ENCODE measurements at places on chromosomes 7 and 10.

DNA sequence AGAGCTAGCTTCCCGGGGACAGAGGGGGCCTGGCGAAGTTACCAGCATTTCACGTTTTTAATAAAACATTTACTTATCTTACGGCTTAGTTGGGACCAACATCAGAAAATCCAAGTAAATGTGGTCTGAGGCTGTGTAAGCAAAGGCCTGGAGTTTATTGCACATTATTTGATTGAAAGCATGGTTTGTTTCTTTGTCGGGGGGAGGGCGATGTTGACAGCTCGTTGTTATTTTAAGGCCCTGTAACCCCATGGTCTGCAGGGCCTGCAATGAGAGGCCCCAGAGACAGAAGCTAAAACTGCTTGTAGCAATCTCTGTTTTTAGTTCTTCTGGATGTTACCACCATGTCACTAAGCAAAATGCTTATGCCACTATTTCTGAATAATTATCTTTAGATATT lies 88.9 kb downstream of the MYOF start:
- no peak for DNase-seq

- peak; percentile 17 for DNase-seq
Measured at GRCh38 chr7:151174246-151175046, 7.0 kb upstream of the GBX1 start.

DNA sequence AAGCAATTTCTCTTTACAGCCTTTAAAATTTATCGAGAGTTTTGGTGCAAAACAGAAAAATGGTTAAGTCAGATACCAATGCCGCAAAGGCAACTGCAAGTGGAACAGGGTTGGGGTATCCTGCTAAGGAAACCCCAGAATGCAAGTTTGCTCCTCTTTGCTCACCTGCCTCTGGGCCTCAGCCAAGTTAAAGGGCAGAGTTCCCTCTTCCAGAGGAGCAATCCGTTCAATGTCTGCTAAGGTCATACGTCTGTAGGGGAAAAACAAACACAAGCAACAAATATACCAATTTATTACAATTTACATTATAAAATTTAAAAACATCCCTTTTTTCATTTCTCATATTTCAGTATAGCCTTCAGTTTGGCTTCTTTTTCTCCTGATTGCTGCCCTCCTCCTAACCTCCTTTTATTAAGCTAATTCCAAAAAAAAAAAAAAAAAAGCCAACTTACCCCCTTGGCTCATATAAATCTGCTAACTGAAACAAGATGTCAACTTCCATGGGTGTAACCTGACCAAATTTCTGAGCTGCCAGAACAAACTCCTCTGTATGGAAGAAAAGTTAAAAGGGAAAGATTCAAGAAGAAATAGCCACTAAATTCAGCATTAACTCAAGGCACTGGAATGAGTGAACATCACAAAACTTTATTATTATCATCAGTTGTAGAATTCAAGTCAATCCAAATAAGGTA lies 132.6 kb downstream of the SLC25A13 start:
- DNase-seq, result no peak

DNA sequence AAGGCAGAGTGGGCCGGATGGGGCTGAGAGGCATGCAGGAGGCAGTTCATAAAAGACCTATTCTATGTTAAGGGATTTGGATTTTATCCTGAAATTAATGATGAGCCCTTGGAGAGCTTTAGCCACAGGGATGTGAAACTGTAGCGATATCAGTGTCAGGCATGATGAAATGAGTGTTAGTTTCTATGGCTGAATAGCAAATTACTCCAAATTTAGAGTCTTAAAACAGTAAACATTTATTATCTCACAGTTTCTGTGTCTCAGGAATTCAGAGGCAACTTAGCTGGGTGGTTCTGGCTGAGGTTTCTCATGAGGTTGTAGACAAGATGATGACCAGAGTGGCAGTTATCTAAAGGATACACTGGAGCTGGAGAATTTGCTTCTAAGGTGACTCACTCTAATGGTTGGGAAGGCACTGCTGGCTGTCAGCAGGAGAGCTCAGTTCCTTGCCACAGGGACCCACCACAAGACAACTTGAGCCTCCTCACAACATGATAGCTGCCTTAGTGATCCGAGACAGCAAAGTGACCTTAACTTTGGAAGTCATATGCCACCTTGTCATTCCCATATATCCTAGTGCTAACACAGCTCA lies 36.7 kb upstream of the SFTPD start:
- DNase-seq, result no peak

DNA sequence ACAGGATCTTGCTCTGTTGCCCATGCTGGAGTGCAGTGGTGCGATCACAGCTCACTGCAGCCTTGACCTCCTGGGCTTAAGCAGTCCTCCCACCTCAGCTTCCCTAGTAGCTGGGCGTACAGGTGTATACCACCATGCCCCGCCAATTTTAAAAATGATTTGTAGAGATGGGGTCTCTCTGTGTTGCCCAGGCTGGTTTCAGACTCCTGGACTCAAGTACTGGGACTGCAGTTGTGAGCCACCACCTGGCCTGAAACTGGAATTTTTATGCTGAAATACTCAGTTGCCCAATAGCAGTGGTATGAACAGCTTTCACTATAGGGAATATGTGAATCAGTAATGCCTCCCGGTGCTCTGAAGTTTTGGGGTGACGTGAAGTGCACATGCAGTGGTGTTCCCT lies 7.6 kb downstream of the ZRANB1 start:
- no peak for DNase-seq

GRCh38 chr7:24981171-24981951 lies 1.4 kb upstream of the OSBPL3 start:
- DNase-seq, result peak; percentile 48

DNA sequence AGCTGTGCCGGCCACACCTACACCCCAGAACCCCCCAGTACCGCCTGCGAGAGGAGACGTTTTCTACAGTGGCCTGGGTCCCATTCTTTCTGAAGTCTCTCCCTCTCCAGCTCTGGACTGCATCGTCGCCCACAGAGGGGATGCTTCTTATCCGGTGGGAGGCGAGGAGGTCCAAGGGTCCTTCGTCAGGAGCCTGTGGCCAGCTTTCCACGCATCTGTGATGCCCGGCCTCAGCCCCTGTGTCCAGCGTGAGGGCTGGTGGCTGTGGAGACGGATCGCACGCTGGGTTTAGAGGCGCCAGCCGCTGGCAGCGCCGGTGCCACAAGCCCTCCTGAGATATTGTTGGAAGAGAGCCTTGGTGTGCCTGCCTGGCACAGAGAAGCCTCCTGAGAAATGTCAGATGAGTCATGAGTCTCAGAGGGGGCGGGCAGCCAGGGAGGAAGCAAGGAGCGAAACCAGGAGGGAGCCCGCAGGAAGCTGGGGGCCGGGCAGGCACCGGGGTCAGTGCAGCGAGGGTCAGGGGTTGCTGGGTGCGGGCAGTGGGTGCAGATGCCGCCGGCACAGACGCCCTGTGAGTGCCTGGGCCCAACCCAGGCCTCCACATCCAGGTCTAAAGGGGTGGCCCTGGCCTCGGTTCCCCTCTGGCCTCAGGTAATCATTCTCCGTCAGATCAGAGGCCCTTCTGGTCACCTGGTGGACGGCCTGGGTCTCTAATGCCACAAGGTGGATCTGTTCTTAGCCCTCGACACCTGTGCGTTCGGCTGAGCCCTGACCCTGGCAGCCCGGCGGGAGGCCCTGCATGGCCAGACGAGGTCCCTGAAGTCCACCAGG lies 86.0 kb upstream of the DIP2C start:
- DNase-seq, result no peak

DNA sequence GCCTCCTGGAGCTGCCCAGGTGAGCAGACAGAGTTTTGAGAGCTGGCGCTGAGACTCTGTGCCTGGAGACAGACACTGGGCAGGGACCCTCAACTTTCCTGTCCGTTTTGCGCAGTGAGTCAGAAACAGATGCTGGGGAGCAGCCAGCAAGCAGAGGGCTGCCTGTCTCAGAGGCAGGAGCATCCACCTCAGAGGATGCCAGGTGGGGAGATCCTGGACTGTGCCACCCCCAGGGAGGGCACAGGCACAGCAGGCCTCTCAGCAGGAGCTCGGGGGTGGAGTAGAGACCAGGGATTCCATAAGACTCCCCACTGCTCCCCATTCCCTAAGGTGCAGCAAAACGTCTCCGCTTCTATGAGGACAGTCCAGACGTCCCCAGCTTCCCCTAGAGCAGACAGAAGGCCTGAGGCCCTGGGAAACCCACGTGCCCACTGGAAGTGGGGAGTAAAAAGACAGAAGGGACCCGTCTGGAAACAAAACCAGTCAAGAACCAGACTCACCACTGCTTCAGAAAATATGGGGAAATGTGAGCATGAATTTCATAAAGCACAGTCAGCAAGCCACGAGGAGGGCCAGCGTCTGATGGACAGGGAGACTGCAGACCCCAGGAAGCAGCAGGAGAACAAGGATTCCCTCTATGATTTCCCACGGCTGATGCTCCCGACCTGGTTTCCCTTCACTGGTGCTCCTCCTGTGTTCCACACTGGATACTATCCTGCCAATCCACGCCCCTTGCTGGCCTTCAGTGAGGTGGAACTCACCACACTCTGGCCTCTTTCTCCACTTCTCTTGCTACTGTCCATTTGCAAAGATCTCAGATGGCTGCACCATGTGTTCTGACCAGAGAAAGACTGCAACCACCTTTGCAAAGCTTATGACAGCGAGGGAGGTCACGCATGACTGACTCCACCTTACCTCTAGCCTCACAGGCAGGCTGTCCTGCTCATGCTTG lies 151.3 kb upstream of the FAM20C start:
- DNase-seq, result no peak

- DNase-seq, result no peak
Measured at GRCh38 chr10:93703066-93703465, 674 bp upstream of the FRA10AC1 start.

DNA sequence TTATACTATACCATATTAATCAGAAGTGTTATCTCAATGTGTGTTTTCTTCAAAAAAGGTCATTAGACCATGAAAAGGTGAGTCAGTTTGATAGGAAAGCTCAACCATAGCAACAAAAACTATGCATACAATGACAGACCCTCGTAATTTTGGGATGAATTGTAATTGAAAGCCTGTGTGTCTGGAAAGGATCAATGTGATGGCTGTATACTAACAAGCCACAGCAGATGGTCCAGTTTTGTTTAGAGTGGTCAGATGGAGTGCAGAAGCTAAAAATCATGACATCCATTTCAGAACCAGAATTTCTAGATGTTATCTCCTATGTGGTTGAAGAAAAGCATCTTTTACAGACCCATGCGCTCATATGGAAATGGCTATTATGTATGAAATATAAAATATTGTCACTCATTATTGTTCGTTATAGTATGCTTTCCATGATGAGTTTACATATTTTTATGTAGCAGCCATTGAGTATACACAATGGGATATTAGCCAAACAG lies 88.3 kb upstream of the CNTNAP2 start:
- no peak for DNase-seq

GRCh38 chr10:30052062-30052461 lies 7.3 kb downstream of the JCAD start:
- no peak for DNase-seq

GRCh38 chr7:122132341-122132740 lies 11.7 kb downstream of the AASS start:
- DNase-seq, result no peak

DNA sequence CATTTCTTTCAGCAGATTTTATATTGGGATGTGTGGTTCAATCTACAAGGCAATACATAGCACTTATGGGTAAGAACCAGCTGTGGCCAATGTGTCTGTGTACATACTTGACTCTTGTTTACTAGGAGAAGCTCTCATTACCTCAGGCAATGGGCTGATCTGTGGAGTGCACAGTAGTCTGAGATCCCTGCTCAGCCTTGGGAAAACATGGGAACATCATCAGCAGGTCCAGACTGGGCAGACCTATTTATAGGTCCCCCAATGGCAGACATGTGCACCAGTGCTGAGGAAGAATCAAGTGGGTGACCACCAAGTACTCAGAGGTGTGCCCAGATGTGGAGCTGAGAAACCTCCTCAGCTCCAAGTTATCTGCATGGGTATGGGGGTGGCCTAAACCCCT lies 349.7 kb downstream of the KIF20B start:
- DNase-seq, result no peak

GRCh38 chr7:28806841-28807240 lies 151.3 kb downstream of the TRIL start:
- DNase-seq, result no peak

DNA sequence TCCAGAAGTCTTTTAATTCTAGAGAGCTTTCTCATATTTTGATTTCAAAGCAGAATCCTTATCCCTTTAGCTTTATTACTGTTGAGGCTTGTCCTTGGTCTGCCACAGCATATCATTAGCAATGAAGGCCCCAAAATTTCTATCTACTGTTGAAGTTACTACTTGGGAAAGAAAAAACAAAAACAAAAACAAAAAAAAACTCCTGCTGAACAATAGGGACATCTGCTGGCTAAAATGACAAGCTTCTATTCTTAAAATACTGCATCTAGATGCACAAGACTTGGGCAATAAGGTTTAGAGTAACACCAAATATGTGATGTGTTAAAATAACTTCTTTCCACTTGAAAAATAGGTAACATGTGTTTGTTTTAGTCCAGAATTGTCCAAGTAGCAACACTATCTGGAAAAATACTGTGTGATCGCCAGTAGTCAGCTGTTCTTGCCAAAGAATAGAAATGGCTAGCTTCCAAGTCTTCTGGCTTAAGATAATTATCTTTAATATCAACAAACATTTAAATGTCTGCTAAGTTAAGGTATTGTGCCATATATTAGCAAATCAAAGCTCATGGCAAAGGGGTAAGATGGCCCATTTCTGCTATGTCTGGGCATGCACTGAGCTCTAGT lies 3.8 kb upstream of the DMTF1 start:
- DNase-seq, result peak; percentile 39

GRCh38 chr10:51767103-51767763 lies 67.8 kb upstream of the CSTF2T start:
- no peak for DNase-seq

DNA sequence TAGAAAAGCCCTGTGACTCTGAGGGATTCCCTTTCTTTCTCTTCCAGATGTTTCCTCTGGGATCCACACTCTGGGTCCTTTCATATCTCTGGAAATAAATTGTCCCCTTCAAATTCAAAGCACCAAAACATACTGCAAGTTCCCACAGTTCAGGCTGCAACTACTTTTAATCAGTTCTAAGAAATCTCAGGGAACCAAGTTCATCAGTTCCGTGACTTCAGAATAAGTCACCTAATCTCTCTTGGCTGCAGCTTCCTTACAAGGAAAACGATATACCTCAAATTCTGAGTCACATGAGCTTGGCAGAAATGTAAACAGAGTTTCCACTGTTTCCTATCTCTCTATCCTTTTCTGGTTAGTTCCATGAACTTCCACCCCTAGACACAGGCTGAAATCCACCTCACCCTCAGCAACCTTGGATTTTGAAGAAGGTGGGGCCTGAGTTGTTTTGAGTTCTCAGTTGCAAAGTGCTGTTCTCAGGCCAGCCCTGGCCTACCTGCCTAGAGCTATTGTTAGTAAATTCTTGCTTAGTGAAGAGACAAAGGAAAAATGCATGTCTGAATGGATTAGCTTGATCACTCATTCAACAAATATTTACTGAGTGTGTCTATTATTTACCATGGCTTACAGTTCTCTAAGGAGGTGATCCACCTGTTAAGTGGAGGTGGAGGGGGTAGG lies 59.3 kb upstream of the IL6 start:
- DNase-seq, result no peak

GRCh38 chr7:101543242-101543766 lies 85.8 kb downstream of the MYL10 start:
- DNase-seq, result no peak

GRCh38 chr10:71210542-71210871 lies 1.9 kb upstream of the UNC5B start:
- DNase-seq, result no peak
